Left kidney (tissue), 8 donors: ENCODE measurements at places on chromosomes 3 and 15. TPM values are rescaled to one million over a fixed set of nuclear protein-coding genes. Genes with fewer than 3 reads are reported as not detected.

Gene FBXO40
- 0.02 TPM for polyA plus RNA-seq

Gene ZMYND10
- polyA plus RNA-seq = 4.2 TPM

Gene SKIL
- polyA plus RNA-seq = 66.0 TPM

Gene SLC28A1
- polyA plus RNA-seq = 7.5 TPM

GRCh38 chr15:43329217-43329959 lies 985 bp downstream of the LCMT2 start:
- peak; percentile 21 for DNase-seq

DNA sequence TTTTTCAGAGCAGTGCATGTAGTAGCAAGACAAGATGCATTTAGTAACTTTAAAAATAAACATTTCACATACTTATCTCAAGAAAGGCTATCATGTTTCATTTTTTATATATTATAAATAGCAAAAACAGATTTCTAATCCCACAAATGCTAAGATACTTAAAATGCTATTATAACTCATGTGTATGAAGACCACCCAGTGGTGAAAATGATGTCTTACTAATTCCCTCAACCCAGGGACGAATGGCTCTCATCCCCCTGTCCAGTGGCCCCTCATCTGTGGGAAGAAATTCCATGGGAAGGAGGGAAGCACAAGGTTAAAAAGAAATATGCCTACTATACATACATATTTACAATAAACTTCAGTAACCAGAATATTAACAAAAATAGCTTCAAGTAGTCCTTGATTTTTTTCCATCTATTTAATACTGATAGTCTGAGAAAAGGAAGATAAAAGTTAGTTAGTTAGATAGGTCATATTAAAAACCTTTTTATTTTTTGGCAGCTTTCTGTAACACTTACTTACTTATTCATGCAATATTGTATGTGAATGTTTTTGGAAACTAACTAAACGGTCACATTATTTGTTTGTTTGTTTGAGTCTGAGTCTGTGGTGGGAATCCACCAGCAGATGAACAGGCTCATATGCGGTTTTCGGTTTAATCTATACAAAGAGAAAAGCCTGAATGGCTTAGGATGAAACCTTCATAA lies 14.8 kb downstream of the NR2E3 start:
- no peak for DNase-seq

- no peak for DNase-seq
Observed at GRCh38 chr15:34011481-34011880, 27.5 kb downstream of the AVEN start.

- no peak for DNase-seq
Observed at GRCh38 chr3:193943200-193943599, 192.7 kb upstream of the HES1 start.

- DNase-seq = no peak
Observed at GRCh38 chr3:124926426-124927101, 8.0 kb downstream of the MUC13 start.

DNA sequence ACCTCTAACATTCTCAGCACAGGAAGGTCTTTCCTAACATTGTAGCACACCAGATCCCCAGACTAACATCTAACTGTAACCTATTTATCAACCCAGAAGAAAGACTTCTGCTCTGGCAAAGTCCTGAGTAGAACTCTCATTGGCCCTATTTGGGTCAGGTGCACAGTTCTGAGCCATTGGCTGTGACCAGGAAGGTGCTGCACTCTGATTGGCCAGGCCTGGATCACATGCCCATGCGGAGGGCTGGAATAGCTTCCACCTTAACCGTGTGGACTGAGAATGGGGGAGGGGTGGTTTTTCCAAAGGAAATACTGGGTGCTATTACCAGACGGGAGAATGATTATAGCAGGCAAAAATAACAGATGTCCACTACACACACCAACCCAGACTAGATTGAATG lies 11.5 kb downstream of the FEZF2 start:
- DNase-seq = no peak

GRCh38 chr3:39166932-39167532 lies 13.6 kb upstream of the CSRNP1 start:
- DNase-seq = no peak

DNA sequence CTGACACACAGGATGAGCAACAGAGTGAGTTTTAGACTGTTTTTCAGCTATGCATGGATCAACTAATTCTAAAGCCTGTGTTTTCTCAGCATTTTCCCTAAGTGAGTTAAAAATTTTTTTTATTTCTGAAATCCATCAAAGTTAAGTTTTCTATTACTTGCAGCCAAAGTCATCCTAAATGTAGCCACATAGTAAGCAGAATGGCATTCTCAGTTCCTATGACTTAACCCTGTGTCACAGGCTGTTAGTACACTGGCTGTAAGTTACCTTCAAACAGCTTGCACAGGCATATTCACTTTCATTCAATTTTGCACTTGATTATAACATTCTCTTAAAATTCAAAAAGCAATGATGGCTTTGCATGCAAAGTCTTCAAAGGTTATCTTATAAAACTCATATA lies 368.2 kb downstream of the OCA2 start:
- DNase-seq = no peak

DNA sequence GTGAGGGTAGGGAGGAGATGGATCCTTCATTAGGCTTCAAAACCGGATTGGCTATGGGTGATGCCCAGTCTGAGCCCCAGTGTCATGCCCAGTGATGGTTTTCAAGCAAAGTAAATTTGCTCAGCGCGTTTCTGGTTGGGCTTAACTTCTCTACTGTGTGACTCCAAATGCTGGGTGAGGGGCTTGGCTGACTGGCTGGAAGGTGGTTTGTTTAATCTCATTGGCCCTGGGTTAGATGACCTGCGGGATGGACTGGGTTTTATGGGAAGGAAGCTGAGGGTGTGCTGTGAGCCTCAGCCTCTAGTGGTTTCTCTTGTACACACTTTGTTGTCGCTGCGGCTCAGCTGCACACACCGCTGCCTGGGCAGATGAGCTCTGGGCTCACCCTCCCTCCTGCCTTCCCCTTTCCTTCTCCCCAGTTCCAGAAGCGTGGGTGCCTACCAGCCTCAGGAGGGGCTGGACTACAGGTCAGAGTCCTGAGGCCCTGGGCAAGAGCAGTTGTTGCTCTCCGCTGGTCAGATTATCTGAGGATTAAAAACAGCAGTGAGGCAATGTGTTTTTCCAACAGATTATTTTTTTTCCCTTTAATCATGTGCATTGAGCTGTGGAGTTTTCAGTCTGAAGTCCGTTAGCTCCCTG lies 18.6 kb downstream of the PDIA5 start:
- no peak for DNase-seq

DNA sequence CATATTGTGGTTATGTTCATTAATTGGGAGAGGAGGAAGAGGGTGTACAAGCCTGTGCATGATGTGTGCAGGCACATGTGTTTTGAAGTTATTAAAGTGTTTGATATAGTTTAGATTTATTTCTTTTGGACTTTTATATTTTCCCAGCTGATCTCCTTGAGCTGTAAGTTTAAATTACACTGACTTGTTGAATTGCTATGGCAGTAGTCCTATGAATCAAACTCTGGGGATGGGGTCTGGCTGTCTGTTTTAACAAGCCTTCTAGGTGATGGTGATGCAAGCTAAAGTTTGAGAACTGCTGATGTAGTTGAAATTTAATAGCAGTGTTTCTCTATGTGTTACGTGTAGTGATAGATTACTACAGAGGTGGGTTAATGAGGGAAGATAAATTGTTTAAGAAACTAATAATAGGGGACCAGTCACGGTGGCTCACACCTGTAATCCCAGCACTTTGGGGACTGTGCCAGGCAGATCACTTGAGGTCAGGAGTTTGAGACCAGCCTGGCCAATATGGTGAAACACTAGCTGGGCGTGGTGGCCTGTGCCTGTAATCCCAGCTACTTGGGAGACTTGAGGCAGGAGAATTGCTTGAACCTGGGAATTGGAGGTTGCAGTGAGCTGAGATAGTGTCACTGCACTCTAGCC lies 7.0 kb downstream of the ARIH1 start:
- no peak for DNase-seq

DNA sequence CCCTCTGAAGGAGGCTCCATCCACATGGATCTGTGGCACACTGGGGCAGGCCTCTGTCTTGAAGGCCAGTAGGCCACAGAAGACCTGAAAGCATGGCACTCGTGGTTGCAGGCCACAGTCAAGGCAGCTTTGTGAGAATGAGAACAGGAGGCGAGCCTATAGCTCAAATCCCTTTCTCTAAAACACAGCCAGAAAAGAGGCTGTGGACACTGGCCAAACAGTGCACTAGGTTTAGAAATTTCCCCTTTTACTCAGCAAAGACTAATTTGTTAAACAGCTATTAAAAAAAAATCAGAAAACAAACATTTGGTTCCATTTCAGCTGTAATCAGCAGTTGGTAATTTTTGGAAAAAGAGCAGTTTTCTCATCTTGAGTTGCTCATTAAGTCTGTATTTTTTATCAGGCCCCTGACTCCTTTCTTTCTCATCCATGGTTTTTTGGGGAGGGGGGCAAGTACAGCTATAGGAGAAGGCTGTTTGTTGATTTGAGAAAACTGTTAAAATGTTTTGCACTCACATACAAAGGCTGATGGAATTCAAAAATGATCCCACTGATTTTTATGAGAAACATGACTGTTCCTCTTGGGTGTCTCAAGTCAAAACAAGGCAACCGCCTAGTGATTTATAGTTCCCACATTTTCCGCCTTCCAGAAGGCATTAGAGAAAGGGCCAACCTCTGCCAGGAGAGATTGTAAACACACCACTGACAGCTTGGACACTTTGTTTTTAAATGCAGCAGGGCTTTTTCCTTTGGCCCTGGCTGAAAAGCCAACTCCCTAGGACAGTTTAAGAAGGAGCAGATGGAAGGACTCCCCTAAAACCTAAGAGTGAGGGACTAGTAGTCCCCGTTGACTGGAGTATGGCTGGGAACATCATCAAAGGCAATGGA lies 28.1 kb downstream of the PARP16 start:
- peak; percentile 36 for DNase-seq
